ENCODE measurements at places on chromosomes 12 and 14.

GRCh38 chr14:100445436-100446088 is 122.4 kb downstream of the SLC25A47 start:
- DNase-seq: no peak

GRCh38 chr14:104099096-104100041 is 13.9 kb downstream of the ASPG start:
- no peak for DNase-seq

- no peak for DNase-seq
Observed at GRCh38 chr14:78075033-78075432, 95.1 kb upstream of the NRXN3 start.

GRCh38 chr12:4281173-4281654 is 7.7 kb downstream of the CCND2 start:
- no peak for DNase-seq

- no peak for DNase-seq
Observed at GRCh38 chr12:126537961-126538530, 1472.8 kb downstream of the AACS start.

DNA sequence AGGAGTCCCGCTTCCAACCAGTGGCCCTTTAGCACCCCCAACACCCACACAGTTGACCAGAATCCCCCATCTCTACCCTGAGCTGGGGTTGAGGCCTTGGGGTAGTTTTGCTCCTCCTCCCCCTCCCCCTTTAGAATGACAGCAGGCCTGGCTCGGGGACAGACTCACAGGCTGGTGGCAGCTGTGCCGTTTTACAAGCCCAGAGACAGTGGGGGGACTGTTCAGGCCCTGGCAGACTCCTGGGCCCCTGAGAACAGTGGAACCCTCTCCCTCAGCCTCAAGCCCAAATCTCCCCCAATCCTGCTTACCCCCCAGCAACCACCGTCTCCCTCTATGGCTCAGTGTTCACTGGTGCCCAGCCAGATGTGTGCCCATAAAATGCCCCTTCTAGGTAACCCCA is 10.1 kb downstream of the TMEM119 start:
- no peak for DNase-seq

DNA sequence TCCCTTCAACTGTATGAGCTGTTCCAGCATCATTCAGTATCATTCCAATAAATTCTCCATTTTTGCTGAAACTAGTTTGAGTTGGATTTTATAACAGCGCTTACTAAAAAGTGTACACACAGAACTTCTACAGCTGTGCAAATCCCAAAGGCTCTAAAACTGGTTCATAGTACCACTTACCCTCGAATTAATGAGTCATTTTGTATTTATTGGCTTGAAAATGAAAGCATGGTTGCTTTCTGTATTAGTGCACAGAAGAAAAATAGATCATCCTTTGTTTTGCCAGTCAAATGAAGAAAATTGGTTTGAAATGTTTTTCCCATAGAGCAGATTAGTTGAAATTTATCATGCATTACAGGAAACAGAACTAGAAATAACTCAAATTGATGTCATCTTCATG is 268.3 kb upstream of the CPNE8 start:
- no peak for DNase-seq

GRCh38 chr12:76300297-76300665 is 47.9 kb downstream of the BBS10 start:
- DNase-seq: no peak

GRCh38 chr12:130846369-130846768 is 7.3 kb upstream of the STX2 start:
- no peak for DNase-seq
